Caco-2 (cell line): ENCODE measurements at places on chromosomes 3 and 15. TPM values are rescaled to one million over a fixed set of nuclear protein-coding genes. Genes with fewer than 3 reads are reported as not detected.

Gene CFAP100
- total RNA-seq: not detected in 2 replicates

DNA sequence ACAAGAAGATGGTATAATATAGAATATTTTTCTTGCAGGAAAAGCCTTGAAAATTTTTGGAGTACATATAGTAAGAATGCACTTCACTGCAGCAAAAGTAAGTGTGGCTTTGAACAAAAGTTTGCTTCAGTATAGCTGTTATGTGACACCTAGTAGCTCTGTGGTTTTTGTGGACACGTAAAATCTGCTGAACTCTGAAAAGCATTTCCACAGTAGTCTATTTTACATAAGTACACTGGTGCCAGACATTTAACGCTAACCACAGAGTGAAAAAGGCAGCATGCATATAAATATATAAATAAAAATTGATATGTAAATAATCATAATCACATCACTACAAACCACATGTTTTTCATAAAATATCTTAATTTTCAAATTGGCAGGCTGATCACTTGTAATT lies 39.8 kb downstream of the CGGBP1 start:
- no peak for DNase-seq

Gene PRTG
- total RNA-seq: 39.1 and 40.2 TPM in 2 replicates

- DNase-seq: no peak
Observed at GRCh38 chr3:183259621-183260020, 6.6 kb downstream of the B3GNT5 start.

Gene AGBL1
- total RNA-seq: not detected in 2 replicates

GRCh38 chr3:196357905-196358304 lies 19.7 kb upstream of the TM4SF19 start:
- DNase-seq: no peak

- DNase-seq: no peak
Observed at GRCh38 chr3:46070595-46071093, 43.4 kb upstream of the XCR1 start.

DNA sequence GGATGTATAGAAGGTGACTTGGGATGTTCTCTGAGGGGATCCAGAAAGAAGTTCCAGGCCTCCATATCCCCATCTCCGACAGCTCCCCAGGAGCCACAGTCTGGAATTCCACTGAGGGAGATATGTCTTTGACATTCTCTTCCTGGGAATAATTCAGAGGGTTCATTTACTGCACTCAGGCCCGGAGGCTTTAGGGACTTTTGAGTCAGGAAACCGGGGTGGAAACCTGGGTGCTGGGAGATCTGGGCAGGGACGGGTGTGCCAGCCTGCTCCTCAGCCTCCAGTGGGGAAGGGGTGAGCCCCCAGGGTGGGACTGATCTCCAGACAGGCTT lies 147.7 kb downstream of the SMAD6 start:
- DNase-seq: no peak

DNA sequence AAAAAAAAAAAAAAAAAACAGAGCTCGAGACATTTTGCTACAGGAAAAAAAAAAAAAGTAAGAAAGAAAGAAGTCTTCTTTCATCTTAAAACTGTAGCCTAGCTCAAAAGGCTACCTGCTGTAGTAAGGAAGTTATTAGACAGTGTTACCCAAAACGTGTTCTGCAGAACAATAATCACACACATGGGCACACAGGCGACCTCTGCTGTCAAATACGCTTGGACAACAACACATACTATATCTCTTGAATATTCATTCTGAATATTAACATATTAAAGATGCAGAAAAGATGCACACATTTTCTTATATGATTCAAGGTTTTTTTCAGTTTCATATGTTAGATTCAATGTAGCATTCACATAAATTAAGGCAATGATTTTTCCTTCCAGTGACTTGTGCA lies 215.8 kb downstream of the ROBO1 start:
- DNase-seq: no peak

DNA sequence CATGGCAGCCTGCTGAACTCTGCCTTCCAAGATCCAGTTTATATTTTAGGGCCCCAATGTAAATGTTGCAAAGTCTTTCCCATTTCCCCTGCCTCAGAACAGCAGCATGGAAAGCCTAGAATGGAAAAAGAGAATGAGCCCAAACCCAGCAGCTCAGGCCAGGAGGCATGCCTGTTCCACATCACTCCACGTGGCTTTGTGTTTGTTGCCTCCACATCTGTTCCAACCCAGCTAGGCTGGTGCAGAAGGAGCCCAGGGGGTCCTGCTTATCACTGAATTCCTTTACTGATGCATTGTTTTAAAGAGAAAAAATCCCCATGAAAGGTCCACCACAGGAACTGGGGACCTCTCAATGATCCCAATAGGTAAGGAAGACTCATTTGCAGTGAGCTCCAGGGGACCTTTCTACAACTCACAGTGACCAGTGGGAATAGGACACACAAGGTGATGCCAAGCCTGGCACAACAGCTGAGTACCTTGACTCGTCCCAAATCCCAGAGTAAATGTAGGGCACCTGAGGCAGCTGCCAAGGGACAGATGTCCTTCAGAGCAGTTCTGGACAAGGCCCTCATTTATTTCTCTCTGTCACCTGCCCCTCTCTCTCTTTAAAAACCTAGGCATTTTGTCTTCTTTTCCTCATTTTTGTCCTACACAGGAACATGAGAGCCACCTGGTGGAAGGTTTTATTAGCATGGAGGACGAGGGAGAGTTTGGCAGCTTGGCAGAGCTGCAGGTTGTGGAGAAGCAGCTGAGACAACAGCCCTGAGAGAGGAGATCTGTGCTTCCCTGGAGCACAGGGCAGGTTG lies 41.7 kb upstream of the ADAMTS17 start:
- peak; percentile 44 for DNase-seq

DNA sequence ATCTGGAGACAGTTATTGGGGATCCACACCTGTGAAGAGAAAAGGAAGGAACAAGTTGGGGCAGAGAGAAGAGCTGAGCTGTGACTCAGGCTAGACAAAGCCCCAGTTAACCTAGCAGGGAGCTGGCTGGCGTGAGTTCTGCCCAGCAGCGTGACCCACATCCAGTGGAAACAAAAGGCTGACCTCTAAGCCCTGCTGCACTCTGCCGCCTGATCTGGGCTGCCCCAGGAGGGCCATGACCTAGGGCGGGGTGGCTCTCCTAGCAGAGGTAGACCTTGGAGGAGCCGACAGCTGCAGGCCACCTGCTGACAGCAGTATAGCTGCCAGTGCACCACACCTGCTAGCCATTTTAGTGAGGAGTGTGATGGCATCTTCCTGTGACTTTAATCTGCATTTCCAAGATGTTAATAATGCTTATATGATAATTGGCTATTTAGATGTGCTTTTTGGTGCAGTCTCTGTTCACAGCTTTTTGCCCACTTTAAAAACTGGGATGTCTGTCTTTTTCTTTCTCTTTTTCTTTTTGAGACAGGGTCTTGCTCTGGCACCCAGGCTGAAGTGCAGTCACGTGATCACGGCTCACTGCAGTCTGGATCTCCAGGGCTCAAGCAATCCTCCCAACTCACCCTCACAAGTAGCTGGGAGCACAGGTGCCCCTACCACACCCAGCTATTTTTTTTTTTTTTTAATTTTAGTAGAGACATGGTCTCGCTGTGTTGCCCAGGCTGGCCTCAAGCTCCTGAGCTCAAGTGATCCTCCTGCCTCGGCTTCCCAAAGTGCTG lies 78.1 kb downstream of the LSM3 start:
- DNase-seq: peak; percentile 59

Gene FOXB1
- not detected in 2 replicates for total RNA-seq

DNA sequence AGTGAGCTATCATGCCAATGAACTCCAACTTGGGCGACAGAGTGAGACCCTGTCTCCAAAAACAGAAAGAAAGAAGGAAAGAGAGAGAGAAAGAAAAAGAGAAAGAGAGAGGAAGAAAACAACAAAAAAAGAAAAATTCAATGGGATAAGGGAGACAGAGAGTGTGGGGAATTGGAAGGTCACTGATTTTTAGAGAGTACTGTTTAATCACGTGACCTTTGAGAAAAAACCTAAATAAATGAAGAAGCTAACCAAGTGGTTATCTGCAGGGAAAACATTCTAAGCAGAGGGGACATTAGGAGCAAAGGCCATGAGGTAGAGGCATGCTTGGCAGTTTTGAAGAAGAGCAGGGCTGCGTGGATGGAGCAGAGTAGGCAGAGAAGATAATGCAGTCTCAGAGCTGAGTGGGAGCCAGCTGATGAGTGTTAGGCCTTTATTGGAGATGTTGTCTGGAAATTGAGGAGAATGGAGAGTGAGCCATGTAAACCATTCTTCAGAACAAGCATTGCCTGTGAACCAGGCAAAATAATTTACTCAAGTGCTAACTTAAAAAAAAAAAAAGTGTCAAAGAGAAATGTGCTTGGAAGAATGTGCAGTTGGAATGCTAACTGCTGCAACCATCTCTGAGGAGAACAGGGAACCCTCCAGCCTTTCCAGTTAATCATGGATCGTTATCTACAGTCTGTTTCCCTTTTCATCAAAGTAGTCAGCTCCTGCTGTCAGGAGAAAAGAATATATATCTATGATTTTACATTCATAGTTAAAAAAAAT lies 377.3 kb upstream of the SEMA6D start:
- DNase-seq: no peak

DNA sequence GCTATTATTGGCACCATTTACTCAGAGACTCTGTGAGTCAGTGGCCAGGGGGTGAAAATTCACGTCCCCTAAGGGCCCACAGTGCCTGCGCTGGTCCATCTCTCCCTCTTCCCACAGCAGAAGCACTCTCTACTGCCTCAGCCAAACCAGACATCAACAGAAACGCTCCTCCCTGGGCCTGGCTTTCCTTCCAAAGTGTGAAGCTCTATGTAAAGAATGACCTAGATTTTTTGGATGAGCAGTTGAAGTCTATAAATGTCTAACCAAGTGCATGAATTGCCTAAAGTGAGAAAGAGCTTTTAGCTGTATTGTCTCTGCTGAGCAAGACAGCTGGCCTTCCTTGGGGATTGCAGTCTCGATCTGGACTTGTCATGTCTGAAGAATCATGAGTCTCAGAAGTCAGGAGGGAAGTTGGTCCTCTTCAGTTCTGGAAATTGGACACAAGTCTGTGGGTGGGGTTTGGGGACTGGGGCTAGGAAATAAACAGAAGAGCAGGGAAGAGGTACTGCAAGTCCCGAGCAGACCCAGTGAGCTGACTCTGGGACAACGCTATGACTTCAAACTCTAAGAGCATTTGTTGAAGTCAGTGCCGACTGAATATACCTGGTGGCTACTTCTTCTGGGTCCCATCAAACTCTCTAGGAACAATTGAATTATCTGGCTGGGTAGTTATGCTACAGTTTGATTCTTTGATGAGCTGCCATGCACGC lies 29.0 kb downstream of the RASGRP1 start:
- no peak for DNase-seq

Gene PSMA4
- total RNA-seq: 276 and 285 TPM in 2 replicates

DNA sequence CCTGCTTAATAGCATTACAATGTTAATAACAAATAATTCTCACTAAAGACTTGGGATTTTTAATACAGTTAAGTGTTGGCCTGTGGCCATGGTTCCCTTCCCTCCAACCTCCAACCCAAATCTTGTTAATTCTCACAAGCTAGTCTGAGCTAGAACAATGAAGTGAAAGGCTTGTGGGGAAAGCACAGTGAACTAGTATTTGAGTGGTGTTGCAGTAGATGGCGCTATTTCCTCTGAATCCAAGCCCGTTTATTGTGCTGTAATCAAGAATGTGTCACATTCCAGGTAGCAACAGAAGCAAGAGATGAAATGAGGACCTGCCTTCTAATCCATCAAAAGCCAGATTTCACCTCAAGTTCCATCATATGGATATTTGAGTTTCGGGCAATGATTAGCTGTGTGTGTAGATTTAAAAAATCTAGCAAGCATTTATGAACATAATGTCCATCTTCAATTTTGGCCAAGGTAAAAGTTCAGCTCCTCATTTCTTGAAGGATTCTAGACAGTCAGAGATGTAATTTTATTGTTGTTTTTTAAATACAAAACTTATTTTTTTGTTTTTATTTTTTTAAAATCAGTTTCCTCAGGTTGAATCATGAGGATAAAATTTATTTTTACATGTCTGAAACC lies 160.7 kb downstream of the SQOR start:
- DNase-seq: peak; percentile 67
